ENCODE measurements at places on chromosomes 3 and 15.
A peak's percentile ranks its signal among the peaks of the same experiment; 100 is the strongest.

GRCh38 chr15:100205549-100206295 is 136.1 kb downstream of the ADAMTS17 start:
- no peak for DNase-seq

DNA sequence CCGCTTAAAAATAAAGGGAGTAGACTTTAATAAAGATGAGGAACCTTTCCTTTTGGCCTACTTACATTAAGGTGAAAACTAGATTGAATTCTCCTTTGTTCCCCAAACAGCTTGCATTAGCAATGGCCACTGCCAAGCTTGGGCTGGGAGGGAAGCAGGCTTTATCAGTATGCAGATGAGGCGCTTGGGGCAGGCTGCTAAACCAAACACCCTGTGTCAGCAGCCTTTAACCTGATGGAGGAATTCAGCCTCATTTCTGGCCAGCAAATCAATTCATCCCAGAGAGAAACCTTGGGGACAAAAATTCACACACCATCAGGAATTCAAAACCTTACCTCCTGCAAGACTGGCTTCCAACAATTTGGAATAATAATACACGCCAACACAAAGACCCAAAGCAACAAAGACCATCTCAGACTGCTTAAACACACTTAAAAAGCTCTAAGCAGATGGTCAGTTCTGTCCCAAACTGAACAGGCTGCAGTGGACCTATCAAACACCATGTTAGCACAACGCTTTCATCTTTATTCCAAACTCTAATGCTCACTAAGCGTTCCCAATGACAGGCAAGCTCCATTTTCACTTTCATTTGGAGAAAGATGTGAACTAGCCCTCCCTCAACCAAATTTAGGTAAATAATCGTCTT is 255.1 kb upstream of the CMC1 start:
- no peak for DNase-seq

DNA sequence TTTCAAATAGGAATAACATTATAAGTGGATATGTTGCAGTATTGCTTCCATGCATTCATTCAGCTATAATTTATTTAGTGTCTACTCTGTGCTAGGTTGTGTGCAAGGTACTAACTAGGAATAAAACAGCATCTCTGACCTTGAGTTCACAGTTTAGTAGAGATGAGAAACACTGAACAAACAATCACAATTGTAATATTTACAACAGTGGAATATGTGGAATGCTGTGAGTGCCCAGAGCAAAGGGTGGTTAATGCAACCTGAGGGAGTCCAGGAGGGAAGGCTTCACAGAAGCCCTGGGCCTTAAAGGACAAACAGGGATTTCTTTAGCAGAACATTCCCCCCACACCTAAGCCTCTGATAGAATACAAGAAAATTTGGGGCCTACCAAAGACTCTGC is 13.3 kb downstream of the SFMBT1 start:
- DNase-seq: no peak

- DNase-seq: no peak
Measured at GRCh38 chr3:118512301-118512700, 522.3 kb downstream of the IGSF11 start.

GRCh38 chr3:60555686-60556354 is 695.4 kb downstream of the FHIT start:
- peak; percentile 15 for DNase-seq

GRCh38 chr15:78715930-78716329 is 74.9 kb upstream of the CHRNB4 start:
- DNase-seq: no peak

GRCh38 chr15:63051156-63052066 is 8.9 kb downstream of the TPM1 start:
- peak; percentile 82 for DNase-seq

DNA sequence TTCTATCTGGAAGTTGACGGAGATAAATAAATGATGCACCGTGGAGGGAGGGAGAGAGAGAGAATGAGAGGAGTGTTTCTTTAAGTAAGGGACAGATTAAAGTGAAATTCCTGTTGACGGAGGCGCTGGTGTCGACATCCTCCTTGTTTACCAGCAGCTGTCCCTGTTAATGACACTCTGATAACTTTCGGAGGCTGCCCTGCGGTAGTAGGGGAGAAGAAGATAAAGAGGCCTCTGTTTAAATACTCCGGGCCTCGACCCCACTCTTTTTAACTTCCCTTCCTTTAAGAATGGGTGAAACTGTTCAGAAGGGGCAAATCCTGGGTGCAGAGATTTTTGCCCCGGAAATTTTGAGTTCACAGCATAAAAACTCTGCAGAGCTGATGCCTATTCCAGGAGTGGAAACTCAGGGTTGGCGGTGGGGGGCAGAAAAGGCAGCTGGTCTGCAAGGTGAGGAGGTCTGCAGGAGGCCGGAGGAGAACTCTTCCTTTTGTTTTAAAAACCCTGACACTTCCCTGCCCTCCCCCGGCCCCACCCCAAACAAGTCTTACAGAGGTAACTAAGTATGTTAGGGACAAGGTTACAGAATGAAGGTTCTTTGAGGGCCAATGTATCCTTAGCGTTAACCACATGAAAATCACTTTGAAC is 276.6 kb upstream of the NR2F2 start:
- no peak for DNase-seq

DNA sequence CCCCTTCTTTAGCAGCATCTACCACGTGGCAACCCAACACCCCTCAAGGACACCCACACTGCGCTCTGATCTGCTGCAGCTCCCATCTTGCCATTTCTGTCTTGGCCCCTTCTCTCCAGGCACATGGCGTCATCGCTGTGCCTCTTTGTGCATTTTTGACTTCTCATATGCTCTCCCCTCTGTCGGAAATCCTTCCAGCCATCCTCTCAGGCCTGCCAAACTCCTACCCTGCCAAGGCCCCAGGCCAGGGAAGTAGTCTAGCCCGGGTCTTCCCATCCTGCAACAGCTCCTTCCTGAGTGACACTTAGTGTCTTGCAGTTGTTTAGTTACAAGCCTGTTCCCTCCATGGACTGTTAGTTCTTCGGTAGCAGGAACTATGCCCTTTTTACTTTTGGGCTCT is 34.0 kb upstream of the CTXND1 start:
- no peak for DNase-seq

- peak; percentile 55 for DNase-seq
Measured at GRCh38 chr15:65400760-65401610, 21.8 kb downstream of the IGDCC4 start.

GRCh38 chr15:83178869-83179325 is 28.7 kb downstream of the HDGFL3 start:
- no peak for DNase-seq

- no peak for DNase-seq
Measured at GRCh38 chr15:78533331-78533730, 6.9 kb upstream of the PSMA4 start.

GRCh38 chr3:115217678-115218451 is 70.8 kb upstream of the ZBTB20 start:
- peak; percentile 64 for DNase-seq

- DNase-seq: no peak
Measured at GRCh38 chr15:32104061-32104995, 74.0 kb downstream of the CHRNA7 start.

DNA sequence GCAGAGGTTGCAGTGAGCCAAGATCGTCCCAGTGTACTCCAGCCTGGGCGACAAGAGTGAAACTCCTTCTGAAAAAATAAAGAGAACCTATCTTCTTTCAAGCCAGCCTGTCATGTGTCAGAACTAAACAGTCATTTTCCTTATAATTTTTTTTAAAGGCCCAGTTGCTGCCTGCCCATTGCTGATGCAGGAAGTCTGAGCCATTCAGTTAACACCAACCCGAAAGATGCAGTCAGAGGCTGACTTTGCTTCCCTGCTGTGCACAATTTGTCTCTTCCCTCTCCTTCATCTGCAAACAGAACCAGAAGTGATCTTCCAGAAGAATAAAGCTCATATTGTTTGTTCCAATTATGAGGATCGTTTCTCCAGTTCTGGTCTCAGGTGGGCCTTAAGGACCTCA is 220.6 kb downstream of the SLCO3A1 start:
- no peak for DNase-seq

DNA sequence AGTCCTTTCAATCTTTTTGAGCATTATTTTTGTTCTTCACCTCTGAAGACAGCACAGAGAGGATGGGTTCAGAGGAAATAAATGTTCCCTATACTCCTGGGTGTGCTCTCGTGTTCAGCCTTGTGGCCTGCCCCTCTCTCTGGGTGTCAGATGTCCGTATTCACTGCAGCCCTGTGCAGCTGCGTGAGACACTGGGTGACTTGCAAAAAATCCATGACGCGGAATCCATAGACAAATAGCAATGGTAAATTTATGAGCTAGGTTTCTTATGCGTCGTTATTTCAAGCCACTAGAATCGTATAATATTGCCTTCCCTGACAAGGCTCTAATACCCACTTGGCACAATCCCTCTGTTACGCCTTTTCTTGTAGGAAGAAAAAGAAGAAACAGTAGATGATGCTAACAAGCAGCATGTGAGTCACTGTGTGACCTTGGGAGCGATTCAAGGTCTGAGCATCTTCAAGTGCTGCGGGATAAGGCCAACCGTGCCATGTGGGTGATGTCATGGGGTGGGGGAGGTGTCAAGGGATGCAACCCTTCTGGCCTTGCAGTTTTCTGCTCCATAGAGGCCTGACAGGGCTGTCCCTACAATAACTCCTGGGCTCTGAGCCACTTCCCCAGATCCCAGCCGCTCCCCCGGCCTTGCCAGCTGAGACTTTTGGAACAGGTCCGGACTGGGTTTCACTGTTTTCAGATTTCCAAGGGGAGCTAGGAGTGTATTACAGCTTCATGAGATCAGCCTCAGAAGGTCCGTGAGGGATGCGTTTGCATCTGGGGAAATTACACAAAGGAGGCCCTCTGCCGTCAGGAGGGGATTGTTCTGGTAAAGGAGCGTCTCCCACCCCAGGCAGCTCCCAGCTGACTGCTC is 47.6 kb upstream of the POMGNT2 start:
- DNase-seq: peak; percentile 91

Measured in AG10803 (cell line).